HS-27A (cell line): ENCODE measurements at places on chromosomes 16 and 17.

DNA sequence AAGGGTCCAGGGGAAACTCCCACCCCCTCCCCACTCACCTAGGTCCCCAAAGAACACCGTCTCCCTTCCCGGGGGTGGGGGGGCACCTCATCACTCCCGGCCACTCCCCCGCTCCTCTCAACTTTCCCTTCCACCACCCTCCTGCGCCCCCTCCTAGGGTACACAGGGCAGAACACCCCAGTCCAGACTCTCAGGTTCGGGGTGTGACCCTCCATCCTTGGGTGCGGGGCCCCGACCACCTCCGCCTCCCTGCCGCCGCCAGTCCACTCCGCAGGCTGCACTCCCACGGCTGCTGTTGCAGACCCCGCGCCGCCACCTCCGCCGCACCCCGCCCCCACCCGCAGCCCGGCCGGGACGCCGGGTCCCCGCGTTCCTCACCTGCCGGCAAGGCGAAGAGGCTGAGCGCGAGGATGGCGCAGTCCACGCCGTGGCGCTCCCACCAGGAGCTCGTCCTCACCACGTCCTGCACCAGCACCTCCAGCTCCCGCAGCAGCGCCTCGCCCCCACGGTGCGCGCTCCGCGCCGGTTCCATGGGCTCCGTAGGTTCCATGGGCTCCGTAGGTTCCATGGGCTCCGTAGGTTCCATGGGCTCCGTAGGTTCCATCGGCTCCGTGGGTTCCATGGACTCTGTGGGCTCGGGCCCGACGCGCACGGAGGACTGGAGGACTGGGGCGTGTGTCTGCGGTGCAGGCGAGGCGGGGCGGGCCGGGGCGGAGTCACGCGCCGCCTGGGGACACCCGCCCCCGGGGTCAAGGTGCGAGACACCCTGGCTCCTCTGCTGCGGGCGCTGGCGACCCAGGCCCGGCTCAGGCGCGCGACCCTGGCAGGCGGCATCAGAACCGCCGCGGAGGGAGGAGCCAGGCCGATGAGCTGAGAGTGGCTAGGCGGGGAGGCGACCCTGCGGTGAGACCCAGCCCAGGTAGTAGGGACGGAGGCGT lies at the start of gene FADS6:
FADS6 (minus strand) TSS at position 660 of the 938 bp plus-strand sequence; CDS start at position 622, 38 bp downstream.
- no peak for DNase-seq

- DNase-seq = no peak
These were observed 915.0 kb downstream of the CDH11 start for GRCh38 chr16:64206862-64207261.

DNA sequence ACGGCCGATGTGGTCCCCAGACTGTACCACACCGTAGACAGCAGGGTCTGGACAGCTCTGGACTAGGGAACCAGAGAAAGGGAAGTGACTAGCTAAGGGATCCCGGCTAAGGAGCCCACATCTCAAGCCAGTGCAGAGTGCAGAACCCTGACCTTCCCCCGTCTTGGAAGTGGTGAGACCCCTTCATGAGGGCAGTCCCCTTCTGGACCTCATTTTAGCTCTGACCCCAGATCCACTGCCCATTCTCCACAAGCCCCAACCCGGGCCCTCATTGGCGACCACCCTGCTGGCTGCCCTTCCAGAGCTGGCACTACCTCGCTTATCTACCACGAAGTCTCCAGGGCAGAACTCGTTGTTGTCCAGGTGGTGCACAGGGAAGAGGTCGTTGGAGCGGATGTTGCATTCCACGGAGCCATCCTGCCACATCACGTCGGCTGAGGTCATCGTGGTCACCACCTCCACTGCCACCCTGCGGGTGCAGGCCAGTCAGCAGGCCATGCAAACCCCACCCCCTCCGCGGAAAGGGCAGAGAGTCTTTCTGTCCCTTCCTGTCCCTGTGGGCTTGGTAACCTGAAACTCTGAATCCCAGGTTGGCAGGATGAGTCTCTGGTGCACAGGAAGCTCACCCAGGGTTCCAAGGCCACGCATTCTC lies 14.2 kb downstream of the SPHK1 start:
- DNase-seq = no peak

GRCh38 chr16:3131755-3132377 lies 3.0 kb upstream of the ZNF213 start:
- no peak for DNase-seq

DNA sequence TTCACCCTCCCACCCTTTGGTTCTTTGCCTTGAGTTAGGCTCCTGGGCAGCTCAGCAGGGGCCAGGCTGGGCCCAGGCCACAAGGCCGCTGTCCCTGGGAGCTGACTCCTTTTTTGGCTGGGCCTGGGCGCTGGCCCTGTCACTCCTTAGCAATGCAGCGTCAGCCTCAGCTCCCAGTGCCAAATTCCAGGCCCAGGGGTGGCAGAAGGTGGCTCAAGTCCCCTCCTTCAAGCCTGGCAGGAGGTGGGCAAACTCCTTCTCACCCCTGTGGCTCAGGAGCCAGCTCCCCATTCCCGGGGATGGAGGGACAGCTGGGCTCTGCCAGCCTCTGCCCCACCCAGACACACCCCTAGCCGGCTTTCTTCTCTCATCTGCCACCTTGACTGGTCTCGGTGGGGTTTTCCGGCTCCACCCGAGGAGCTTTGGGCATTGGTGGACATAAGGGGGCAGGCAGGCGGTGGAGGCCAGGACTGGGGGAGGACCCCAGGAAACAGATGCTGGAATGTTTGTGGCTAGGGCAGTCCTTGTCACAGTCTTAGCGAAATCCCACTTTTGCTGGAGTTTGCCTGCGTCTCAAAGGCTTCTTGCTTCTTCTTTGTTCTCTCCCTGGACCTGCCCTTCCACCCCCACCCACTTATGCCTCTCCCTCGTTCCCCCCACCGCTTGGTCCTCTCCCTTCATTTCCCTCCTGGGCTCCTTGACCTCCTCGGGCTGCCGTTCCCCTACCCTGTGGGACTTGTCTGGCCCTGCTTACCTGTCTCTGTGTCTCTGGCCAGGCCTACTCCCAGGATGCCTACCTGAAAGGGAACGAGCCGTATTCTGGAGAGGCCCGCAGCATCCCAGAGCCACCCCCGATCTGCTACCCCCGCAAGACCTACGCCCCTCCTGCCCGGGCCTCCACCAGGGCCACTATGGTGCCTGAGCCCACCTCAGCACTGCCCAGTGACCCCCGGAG lies 37.4 kb downstream of the ARHGAP23 start:
- DNase-seq = peak; percentile 69

DNA sequence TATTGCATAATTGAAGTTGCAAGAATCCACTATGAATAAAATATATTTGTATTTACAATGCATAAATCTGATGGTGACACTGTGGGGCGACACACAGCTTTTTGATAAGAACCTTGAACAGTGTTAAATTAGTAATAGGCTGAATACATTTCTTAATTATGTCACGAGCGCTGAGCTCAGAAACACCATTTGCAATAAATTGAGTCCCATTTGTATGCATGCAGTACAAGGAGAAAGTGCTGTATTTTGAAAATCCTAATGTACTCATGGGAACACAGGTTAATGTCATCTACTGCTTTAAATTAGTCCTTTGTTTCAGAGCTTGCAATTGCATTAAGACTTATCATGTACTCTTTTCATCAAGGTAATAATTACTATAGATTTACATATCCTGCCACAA lies 579.5 kb downstream of the RBFOX1 start:
- DNase-seq = no peak

DNA sequence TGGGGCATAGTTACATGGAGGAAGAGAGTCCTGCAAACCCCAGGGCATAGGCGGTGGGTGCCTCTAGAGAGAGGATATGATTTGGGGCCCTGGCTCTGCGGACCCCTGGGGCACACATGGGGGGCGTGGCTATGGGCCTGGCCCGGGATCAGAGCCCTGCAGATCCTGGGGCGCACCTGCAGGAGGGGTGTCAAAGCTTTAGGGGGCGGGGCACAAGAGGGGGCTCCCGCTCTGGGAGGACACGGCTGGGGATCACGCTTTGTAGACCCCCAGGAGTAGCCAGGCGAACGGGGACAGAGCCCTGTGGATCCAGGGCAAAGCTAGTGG lies 497 bp downstream of the BCL7C start:
- DNase-seq = no peak

GRCh38 chr17:41939044-41939692 lies 8.8 kb downstream of the ODAD4 start:
- no peak for DNase-seq

GRCh38 chr17:76687298-76688164 lies 23.2 kb downstream of the MXRA7 start:
- DNase-seq = no peak

DNA sequence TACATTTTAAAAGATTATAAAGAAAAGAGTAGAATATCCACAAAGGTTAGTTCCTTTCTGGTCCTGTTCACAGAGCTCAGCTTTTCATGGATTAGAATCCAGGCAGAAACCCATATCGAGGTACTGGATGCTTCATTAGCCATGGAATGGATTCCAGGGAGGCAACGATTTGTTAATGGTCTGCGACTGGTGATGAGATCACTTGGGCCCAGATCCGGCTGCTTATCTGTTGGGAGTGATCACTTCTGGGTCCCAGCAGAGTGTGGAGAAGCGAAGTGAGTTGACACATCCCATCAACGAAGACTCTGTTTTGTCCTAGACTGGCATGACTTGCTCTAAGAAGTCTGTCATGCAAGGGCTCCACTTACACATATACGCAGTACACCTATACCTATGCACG lies 165.8 kb downstream of the MAF start:
- no peak for DNase-seq

- DNase-seq = no peak
These were observed 21.5 kb downstream of the TMEM235 start for GRCh38 chr17:78252701-78253635.

GRCh38 chr17:66567234-66568170 lies 265.1 kb downstream of the PRKCA start:
- peak; percentile 73 for DNase-seq

DNA sequence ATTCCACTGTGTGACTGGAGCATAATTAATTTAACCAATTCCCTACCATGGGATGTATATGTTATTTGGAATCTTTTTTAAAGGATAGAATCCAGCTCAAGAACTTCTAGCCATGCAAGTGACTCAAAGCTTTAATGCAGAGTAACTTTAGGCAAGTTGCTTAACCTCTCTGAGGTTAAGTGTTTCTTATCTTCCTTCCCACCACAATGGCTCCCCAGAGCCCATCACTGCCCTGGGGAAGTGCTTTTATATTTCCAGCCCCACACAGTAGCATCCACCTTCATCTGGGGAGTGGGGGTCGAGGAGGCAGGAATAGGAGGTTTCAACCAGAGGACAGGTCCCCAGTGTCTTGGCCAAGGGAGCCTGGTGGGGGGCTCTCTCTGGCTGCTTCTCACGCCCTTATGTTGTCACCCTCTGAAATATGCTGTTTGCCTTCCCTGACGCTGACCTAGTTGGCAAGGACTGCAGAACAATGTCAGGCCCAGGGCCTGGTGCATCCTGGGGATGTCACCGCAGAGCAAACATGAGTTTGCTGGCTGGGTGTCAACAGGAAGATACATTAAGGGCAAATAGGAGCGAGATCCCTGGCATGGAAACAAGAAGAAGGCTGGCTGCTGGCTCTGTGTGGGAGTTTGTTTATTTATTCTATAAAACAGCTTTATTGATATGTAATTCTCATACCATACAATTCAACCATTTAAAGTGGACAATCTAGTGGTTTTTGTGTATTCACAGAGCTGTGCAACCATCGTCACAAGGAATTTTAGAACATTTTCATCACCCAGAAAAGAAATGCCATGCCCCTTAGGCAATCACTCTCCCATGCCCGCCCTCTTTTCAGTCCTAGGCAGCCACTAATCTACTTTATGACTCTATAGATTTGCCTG lies 46.6 kb upstream of the WSB1 start:
- no peak for DNase-seq

DNA sequence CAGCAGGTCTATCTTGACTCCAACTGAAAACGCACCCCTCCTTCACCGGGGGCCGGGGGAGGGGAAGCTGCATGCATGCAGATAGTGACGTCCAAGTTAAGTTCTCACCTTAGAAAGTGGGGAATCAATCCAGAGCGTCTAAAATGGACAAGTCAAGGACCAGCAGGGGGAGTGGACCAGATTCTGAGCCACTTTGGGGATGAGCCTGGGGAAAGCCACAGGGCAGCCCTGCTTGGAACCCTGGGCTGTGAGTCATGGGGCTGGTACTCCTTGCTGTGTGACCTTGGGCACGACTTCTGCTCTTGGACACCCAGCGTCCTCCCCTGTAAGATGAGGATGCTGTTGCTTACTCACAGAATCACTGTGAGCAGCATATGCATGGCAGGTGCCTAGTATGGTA lies 9.1 kb downstream of the TNFRSF13B start:
- DNase-seq = peak; percentile 51

DNA sequence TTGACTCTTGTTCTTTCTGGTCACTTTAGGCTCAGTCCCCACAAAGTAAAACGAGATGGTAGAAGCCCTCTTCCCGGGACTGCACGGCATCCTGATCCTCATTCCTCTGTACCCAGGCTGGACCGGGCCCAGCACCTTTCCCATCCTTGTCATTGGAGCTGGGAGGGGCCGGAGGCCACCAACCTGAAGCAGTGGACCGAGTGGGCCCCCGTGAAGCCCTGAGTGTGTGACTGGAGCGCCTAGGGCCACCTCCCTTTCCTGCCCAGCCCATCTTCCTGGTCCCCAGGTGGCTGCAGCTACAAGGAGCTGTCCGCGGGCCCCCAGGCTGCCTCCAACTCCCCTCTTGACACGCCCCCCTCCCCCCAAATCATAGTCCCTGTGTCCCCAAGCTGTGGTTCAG lies 17.1 kb upstream of the CD300A start:
- DNase-seq = no peak

- DNase-seq = no peak
These were observed 17.5 kb downstream of the ALOX15B start for GRCh38 chr17:8056232-8056975.

DNA sequence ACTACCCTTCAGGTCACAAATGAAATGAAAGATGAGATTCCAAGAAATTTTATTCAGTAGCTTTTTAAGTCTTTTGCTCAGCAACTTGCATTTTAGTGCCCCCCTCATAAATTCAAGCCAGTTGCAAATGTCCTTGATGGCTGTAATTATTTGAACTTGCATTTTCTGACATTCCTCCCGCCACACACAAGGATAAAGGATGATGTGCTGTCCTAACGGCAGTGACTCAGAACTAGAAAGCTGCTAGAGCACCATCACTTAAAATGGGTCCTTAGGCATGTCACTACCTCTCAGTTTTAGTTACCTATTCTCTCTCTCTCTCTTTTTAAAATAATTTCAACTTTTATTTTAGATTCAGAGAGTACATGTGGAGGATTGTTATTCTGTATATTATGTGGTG lies 306.7 kb downstream of the CNTNAP4 start:
- DNase-seq = no peak

DNA sequence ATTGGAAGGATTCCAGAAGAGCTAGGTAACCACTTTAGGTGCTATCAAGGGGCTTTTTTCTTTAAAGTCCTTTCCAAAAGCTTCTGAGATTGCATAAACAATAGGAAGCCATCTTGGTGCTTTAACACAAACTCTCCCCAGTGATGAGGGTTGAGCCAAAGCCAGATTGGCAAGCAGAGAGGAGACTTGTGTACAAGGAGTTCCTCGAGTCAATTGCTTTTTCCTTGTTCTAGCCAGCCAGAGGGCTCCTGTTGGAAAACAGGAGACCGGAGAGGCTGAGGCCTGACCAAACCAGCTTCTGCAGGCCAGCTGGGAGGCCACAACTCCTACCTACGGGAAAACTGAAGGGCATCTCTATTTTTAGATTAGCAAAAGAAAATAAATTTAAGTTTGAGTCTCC lies 46.5 kb downstream of the MAPT start:
- DNase-seq = no peak
